ENCODE measurements at places on chromosomes 2 and 18. TPM values are rescaled to one million over a fixed set of nuclear protein-coding genes. Genes with fewer than 3 reads are reported as not detected.

Gene KLHL30
- total RNA-seq: not detected

DNA sequence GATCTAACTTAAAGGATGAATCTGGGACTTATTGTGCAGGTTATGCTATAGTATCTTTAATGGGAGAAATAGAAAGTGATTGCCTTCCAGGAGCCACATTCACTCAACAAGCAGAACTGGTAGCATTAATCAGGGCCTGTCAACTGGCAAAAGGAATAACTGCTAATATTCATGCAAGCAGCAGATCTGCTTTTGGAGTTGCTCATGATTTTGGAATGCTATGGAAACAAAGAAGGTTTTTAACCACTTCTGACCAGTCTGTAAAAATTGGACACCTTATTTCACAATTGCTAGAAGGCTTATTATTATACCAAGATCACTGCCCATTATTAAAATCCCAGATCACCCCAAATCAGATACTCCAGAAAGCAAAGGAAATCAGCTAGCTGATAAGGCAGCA lies 200.4 kb downstream of the MREG start:
- no peak overlapping the region for H3K27ac ChIP-seq
- H3K36me3 ChIP-seq: no peaks in the 10 kb centered on the region
- DNase-seq: no peak
- no peak overlapping the region for H3K4me3 ChIP-seq

DNA sequence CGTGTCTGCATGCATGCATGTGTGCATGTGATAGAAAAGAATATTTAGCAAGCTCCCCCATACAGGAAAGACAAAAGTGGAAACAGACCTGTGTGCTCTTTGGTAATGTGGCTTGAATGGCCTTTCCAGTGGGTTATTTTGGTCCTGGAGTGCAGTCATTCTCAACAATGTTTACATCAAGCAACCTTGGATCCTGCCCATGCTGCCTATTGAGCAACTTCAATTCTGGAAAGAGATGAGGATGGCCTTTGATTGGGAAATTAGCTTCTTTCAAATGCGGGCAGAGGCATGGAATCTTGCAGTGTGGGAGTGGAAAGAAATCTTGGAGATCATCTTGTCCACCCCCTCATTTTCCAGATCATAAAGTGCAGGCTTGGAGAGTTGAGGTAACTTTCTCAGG lies 87.2 kb upstream of the SMAD2 start:
- H3K4me3 ChIP-seq: no peak overlapping the region
- H3K27ac ChIP-seq: no peak overlapping the region
- H3K27me3 ChIP-seq: peaks cover 3% of the 10 kb centered on the region
- DNase-seq: no peak
- no peaks in the 10 kb centered on the region for H3K4me1 ChIP-seq
- H3K36me3 ChIP-seq: no peaks in the 10 kb centered on the region

- H3K36me3 ChIP-seq: no peaks in the 10 kb centered on the region
- DNase-seq: no peak
- H3K27ac ChIP-seq: no peak overlapping the region
- no peaks in the 10 kb centered on the region for H3K27me3 ChIP-seq
- no peak overlapping the region for H3K4me3 ChIP-seq
These were observed 49.3 kb upstream of the GALNT3 start for GRCh38 chr2:165843351-165843750.

DNA sequence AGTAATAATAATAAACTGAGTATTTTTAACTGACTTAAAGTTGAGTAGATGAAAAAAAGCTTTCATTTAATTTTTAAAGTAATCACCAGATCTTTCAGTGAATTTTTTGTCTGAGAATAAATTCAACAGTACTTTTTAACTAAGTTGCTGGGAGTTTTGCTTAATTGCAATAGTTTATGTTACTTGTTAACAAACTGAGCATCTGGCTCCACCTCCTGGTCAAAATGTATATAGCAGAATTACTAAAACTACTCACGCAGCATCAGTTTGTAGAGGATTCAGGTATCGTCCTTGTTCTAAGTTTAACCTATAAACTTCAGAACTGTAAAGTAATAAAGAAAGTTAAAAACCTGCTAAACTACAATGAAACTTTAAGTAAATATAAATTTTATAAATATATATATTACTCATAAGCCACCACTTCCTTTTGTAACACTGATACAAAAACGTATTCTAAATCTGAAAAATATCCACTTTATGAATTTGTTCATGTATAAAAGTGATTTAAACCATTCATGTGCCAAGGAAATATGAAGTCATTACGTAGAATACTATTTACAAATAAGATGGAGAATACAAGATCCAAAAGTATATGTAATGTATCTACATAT lies 21.3 kb downstream of the NOL10 start:
- peaks cover 11% of the 10 kb centered on the region for H3K36me3 ChIP-seq
- no peaks in the 10 kb centered on the region for H3K27me3 ChIP-seq
- no peak overlapping the region for H3K27ac ChIP-seq
- no peak overlapping the region for H3K4me3 ChIP-seq
- DNase-seq: no peak
- no peaks in the 10 kb centered on the region for H3K4me1 ChIP-seq

DNA sequence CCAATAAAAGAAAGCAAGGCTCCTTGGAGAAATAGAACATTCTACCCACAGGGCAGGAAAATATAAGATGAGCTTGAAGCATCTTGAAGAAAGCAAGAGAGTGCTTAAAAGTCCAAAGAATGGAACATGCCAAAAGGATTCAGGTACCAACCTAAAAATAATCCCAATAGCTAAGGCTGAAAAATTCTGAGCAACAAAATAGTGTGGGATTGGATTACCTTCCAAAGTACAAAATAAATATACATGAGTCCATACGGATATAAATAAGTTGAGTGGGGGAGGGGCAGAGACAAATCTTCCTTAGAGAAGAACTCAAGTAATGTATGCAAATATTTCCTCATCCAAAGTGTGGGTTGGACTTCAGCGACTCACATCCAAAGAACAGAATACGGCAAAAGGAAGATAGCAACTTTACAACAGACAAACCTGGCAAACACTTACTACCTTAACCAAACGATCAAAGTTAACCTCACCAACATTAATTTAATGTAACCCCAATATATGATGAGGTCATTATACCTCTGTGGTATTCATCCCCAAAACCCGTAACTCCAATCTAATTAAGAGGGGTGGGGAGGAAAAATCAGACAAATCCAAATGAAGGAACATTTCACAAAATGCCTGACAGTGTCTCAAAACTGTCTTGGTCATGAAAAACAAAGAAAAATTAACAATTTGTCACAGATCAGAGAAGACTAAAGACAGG lies 26.9 kb downstream of the MEMO1 start:
- no peaks in the 10 kb centered on the region for H3K36me3 ChIP-seq
- DNase-seq: no peak
- no peaks in the 10 kb centered on the region for H3K27me3 ChIP-seq
- H3K27ac ChIP-seq: no peak overlapping the region
- H3K4me1 ChIP-seq: peaks cover 8% of the 10 kb centered on the region
- no peak overlapping the region for H3K4me3 ChIP-seq
